Purkinje cell (primary cell): ENCODE measurements at places on chromosomes 4 and X. TPM values are rescaled to one million over a fixed set of nuclear protein-coding genes. Genes with fewer than 3 reads are reported as not detected.

Gene MAGIX
- polyA plus RNA-seq: not detected in 2 replicates

Gene SERPINA7
- polyA plus RNA-seq: not detected in 2 replicates

Gene RAP1GDS1
- 164 and 177 TPM in 2 replicates for polyA plus RNA-seq

Gene TMPRSS11D
- polyA plus RNA-seq: 0.69 TPM in 1 of 2 replicates, not detected in the other

Gene GUCY1A1
- 6.4 TPM in 1 of 2 replicates, not detected in the other for polyA plus RNA-seq

Gene FAM184B
- polyA plus RNA-seq: 2.3 and 3.1 TPM in 2 replicates
